Renal cortical epithelial cell (primary cell): ENCODE measurements at places on chromosomes 4 and X. TPM values are rescaled to one million over a fixed set of nuclear protein-coding genes. Genes with fewer than 3 reads are reported as not detected.

Gene PNMA5
- not detected in 2 replicates for total RNA-seq

Gene TMEM154
- total RNA-seq = 8.3 and 20.3 TPM in 2 replicates

Gene NEXMIF
- total RNA-seq = 0.17 and 0.55 TPM in 2 replicates

Gene RAB9B
- total RNA-seq = 1.9 and 3.4 TPM in 2 replicates

Gene HPRT1
- 26.6 and 73.0 TPM in 2 replicates for total RNA-seq

Gene CFP
- total RNA-seq = 0.05 TPM in 1 of 2 replicates, not detected in the other

Gene XK
- total RNA-seq = 0.30 and 0.87 TPM in 2 replicates

Gene IL9R
- not detected in 2 replicates for total RNA-seq

Gene FAM184B
- total RNA-seq = not detected in 2 replicates

Gene ARMCX1
- 28.1 and 29.2 TPM in 2 replicates for total RNA-seq
